ENCODE measurements at places on chromosomes 3 and 15.
A peak's percentile ranks its signal among the peaks of the same experiment; 100 is the strongest.

DNA sequence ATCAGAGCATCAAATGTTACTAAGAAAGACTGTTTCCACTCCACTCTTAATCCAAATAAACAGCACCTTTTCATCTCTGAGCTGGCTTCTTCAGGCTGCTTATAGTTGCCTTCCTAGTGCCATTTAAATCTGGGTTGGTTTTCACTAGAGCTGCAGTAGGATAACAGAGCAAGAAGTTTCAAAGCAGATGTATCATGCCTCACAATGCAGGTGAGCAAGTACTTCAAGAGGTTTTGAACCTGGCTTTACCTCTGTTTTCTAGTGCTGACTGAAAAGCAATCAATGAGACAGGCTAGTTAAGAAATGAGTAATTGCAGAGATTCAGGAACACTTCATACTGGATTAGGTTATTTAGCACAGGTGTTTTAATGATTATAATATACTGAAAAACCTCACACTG, 147.7 kb upstream of the SATB1 start:
- no peak for DNase-seq

DNA sequence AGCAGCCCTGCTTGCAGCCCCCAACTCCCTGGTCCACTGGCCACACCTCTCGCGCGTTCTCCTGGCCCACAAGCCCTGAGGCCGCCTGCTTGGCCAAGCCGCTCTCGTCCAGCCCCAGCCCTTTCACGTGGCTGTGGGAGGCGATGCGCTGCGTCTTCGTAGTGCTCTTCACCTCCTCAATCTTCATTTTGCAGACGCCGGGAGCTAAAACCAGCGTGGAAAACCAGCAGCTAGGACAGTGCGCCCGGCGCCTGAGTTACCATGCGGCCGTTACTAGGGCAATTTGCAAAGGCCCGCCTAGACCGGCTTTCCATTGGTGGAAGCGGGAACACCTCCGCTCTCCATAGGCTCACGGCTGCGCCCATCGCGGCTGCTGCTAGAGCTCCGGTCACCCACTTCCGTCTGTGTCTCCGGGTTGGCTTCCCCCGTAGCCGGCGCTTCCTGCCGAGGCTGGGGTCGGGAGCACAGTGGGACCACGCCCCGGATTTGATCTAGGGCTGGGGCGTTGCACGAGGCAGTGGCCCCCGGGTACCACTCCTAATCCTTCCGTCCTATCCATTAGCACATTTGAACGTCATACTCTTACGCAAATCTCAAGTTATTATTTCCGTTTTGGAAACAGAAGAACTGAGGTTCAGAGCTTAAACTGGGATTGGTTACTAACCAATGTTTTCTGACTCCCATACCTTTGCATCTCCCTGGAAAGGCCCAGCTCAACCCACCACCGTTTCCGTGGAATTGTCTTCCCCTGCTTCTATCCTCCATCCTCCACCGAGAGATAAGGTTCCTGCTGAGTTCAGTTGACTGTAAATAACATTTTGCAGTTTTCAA, at the start of gene RUVBL1:
TSS of gene RUVBL1 (minus strand) at position 275 of the 831 bp plus-strand sequence. CDS start at position 187, 88 bp downstream.
- DNase-seq: peak; percentile 98

DNA sequence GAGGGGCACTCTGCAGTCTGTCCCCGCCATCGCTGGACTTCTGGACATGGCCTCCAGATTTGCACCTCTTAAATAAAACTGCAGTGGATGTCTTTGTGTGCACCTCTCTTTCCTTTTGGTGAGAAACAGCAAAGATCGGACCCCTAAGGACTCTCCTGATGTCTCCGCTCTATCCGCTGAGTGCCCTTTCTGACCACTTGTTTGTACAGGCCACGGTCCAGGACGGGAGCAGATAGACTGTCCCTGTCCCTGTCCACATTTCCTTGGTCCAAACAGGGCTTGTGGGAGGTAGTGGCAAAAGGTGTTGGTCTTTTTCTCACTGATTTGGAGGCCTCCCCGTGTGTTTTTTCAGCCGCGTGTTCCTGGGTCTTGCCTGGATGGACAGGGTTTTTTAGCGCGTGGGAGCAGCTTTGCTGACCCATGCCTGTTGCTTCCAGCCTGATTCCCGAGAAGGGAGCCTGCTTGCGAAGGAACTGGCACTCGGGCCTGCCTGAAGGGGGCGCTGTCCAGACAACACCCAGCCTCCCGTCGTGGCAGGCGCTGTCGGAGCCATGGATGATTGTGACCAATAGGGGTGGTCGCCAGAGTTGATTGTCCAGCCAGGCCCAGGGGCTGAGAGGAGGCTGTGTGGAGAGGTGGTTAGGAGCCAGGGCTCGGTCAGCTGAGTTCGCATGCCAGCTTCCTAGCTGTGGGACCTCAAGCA, 13.2 kb upstream of the STAB1 start:
- no peak for DNase-seq

- DNase-seq: no peak
Observed at GRCh38 chr15:59396211-59396610, 23.5 kb upstream of the MYO1E start.

GRCh38 chr3:123388042-123388441, 60.8 kb downstream of the ADCY5 start:
- DNase-seq: no peak

DNA sequence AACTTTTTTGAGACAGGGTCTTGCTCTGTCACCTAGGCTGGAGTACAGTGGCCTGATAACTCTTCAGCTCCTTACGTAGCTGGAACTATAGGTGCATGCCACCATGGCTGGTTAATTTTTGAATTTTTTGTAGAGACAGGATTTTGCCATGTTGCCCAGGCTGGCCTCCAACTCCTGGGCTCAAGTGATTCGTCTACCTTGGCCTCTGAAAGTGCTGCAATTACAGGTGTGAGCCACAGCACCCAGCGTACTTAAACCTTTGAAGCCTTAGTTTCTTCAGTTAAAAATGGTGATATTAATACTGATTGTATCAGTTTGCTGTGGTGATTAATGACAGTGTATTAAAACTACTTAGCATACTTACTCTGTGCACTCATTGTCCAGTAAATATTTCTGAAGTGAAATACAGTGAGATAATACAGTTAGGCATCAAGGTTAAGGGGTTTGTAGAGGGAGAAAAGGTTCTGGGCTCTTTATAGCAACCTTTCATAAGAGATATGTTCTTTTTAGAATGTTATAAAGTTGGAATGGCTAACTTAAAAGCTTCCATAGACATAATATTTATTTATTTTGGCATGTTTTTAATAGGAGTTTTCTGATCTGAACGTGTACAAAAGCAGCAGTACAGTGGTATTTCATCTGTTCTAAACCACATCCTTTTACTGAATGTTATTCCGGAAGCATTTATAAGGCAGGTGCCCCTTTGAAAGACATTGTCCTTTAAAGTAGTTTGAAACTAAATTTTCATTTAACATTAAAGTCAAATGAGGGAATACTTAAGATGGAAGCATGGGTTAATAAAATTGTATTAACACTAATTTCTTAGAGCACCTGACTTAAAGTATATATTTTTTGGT, 23.6 kb downstream of the NCK1 start:
- no peak for DNase-seq

GRCh38 chr3:139325551-139325950, 18.3 kb upstream of the MRPS22 start:
- no peak for DNase-seq

- no peak for DNase-seq
Observed at GRCh38 chr3:160622263-160623045, 54.5 kb upstream of the ARL14 start.

GRCh38 chr3:71441217-71441924, 142.2 kb downstream of the FOXP1 start:
- no peak for DNase-seq

- no peak for DNase-seq
Observed at GRCh38 chr3:29339016-29339833, 58.4 kb downstream of the RBMS3 start.
